ENCODE measurements at places on chromosomes 4 and X. TPM values are rescaled to one million over a fixed set of nuclear protein-coding genes. Genes with fewer than 3 reads are reported as not detected.

F11 gene
- total RNA-seq: not detected

CFAP299 gene
- 8.3 TPM for total RNA-seq

CTAG2 gene
- total RNA-seq: not detected

RNF175 gene
- 0.16 TPM for total RNA-seq

NAT8L gene
- under 0.01 TPM for total RNA-seq

GDI1 gene
- total RNA-seq: 86.7 TPM

MAGEB1 gene
- not detected for total RNA-seq

IQCM gene
- 0.16 TPM for total RNA-seq

DRD5 gene
- total RNA-seq: not detected

CSAG1 gene
- total RNA-seq: not detected

IL2 gene
- total RNA-seq: not detected

CDX4 gene
- not detected for total RNA-seq

AKAP14 gene
- not detected for total RNA-seq

FGFBP1 gene
- total RNA-seq: not detected

NPFFR2 gene
- total RNA-seq: not detected

RAB9B gene
- total RNA-seq: 1.1 TPM

VSIG1 gene
- total RNA-seq: not detected

MMRN1 gene
- 0.09 TPM for total RNA-seq

GSX2 gene
- total RNA-seq: not detected

PDE6B gene
- total RNA-seq: 0.63 TPM

RIBC1 gene
- total RNA-seq: 1.4 TPM

YY2 gene
- 1.4 TPM for total RNA-seq

ADH1C gene
- total RNA-seq: 6.1 TPM

VEGFC gene
- 13.4 TPM for total RNA-seq

ZNF275 gene
- total RNA-seq: 3.9 TPM

EREG gene
- total RNA-seq: under 0.01 TPM

MSANTD1 gene
- 0.60 TPM for total RNA-seq

SORBS2 gene
- not detected for total RNA-seq

RRH gene
- not detected for total RNA-seq

Data from bronchial smooth muscle cell (primary cell).